ENCODE measurements at places on chromosomes 1 and 21.
A peak's percentile ranks its signal among the peaks of the same experiment; 100 is the strongest.

DNA sequence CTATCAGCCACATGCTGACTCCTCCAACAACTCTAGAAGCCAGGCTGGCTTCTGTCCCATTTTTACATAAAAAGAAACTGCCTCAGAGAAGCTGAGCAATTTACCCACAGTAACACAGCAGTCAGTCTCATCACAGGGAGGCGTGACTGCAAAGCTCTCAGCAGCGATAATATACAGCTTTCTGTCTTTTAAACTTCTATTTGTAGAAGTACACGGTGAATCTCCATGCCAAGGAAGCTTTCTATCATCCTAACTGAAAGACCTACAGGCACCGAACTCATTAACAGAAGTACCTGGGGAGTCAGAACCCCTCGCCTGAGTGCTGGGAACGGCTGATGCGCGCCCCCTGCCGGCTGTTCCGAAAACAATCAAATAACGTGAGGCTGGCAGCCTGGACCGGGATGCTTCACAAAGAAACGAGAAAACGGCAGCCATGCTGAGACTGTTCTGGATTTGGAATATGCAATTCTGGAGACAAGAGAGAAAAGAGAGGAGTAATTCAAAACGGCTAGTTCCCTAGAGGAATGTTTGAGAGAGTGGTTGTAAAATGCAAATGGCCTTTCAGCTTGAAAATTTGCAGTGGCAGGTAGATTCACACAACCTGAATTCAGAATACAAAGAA lies 43.5 kb upstream of the RAB4A start:
- DNase-seq = peak; percentile 80

DNA sequence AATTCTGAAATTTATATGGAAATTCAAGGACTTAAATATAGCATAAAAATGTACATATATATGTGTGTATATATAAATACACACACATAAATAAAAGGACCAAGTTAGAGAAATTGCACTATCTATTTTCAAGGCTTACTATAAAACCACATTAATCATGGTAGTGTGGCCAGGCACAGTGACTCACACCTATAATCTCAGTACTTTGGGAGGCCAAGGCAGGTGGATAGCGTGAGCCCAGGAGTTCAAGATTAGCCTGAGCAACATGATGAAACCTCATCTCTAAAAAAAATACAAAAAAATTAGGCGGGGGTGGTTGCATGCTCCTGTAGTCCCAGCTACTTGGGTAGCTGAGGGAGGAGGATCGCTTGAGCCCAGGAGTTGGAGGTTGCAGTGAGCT lies 171.4 kb upstream of the GORAB start:
- no peak for DNase-seq

DNA sequence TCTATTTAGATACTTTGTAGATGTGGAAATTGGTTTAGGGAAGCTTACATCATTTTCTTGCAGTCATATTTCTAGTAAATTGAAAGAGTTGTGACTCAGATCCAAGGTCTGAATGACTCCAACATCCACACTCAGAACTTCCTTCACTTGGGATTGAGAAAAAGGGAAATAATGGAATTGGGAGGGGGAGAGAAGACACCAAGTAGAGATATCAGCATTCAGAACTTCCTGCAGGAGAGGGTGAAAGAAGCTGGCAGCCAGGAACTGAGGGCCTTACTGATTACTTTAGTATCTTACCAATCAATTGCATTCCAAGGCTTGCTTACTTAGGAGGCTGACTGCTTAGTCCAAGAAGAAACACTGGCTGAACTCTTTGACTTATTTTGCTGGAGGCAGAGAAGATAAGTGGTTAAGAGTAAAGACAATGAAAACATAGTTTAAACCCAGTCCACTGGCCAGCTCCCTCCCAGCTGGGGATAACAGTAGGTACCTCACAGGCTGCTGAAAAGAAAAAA lies 21.7 kb downstream of the APP start:
- peak; percentile 85 for DNase-seq

- DNase-seq = no peak
These were observed 11.3 kb downstream of the CDK18 start for GRCh38 chr1:205515781-205516253.

- no peak for DNase-seq
These were observed 7.6 kb upstream of the SLC19A1 start for GRCh38 chr21:45549626-45550463.

Measured in suppressor macrophage treated with lipopolysaccharide for 4 hours (primary cell).